ENCODE measurements at places on chromosomes 16 and 17.

- no peak for DNase-seq
Observed at GRCh38 chr17:45895304-45895968, 1.1 kb downstream of the MAPT start.

DNA sequence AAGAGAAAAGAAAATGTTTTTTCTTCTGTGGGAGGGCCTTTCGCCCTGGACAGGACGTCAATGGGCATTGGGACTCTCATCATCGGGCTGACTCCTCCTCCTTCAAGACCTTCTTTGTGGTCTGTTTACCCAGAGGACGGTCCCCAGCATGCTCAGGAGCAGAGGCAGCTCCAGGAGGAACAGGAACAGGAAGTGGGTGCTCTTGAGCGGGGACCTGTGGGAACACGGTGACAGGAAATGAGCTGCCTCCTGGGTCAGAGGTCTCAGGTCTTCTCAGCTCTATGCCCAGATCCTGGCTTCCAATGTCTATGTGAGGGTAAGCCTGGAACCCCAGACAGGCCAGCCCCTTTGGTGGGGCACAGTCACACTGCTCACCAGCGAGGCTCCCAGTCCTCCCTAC, 12.2 kb downstream of the CD300LD start:
- DNase-seq, result no peak

DNA sequence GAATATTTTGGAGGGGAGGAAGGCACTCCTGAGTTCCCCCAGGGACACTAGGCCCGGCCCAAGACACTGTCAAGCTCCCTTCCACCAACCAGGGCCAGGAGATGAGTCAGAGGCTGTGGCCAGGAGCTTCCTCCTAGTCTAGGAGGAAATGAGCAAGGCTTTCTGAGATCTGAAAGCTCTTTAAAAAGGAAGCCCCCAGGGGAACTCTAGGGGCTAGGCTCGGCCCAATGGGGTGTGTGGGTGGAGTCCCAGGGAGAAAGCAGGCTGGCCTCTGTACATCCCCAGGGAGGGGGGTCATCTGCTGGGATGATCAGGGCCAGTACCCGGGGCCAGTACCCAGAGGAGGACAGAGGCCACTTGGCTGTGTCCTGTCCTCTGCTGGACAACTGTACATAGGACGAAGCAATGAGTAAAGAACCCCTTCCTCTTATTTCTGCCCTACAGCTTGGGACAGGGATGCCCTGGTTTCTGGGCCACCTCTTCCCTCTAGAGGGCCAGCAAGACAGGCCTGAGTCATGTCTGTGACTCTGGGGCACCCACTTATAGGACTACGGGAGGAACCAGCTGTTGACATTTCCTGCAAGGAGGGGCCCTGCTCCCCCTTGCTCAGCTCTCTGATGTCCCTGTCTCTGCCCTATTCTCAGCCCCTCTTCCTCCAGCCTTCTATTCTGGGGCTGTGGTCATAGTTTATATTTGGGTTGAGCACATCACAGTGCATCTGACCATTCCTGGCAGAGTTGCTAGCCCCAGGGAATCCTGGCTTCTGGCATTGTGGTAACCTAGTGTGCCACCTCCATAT, 2.7 kb downstream of the FHOD1 start:
- peak; percentile 87 for DNase-seq

DNA sequence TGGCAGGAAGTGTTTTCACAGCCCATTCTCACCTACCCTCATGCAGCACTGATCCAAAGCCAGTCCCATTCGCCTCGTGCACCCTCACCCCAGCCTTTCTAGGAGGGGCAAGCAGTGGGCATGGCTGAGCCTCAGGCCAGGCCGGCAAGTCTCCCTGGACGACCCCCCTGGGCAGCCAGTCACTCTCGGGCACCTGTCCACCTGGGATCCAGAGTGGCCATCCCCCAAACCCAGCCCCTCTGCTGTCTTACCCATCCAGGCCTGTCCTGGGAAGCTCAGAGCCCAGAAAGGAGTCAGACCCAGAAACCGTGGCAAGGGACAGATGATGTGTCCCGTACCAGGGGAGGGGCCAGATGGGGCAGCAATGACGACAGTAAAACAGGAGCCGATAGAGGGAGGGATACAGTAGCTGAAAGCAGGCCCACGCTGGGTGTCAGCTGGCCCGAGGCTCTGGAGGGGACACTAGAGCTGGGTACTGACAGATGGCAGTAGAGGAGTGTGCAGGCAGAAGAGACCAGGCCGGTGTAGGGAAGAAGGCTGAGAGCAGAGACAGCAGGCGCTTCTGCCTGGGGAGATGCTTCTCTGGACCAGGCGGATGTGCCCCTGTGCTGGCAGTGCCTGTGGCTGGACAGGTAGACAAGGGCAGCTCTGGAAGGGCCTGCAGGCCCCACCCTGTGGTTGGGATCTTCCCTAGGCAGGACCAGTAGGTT, 5.8 kb downstream of the CMTM3 start:
- no peak for DNase-seq

GRCh38 chr17:44828919-44829522, 1.1 kb downstream of the GJC1 start:
- no peak for DNase-seq

DNA sequence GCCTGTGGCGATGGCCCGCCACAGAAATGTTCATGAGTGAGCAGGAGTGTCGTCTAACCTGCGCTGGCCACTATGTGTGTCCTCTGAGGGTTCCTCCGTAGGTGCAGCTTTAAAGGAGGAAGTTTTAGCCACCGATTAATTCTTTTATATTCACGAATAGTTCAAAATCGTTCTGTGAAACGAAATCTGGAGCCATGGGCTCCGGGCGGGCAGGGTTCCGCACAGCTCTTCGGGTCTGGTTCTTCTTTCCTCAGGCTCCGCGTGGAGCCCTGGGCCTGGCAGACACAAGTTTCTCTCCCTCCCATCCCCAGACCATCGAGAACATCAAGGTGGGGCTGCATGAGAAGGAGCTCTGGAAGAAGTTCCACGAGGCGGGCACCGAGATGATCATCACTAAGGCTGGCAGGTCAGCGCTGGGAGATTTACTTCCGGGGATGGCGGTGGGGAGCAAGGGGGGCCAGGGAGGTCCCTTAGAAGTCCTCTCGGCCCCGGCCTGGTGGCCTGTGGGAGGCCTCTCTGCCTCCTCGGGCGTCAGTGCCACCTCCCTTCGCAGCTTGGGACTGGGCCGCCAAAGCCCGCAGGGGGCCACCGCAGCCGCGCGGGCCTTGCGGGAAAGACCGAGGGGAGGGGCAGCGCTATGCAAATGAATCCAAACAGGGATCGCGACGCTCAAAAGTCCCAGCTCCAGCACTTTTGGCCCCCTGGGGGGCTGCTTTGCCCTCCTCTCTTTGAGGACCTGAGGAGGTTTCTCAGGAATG, 5.2 kb downstream of the TBX4 start:
- no peak for DNase-seq

- DNase-seq, result no peak
Observed at GRCh38 chr17:74746922-74747321, 1.5 kb upstream of the NHERF1 start.

- DNase-seq, result no peak
Observed at GRCh38 chr16:54178478-54178976, 108.1 kb downstream of the IRX3 start.

GRCh38 chr17:82334622-82335394, 1.2 kb upstream of the SECTM1 start:
- DNase-seq, result no peak

DNA sequence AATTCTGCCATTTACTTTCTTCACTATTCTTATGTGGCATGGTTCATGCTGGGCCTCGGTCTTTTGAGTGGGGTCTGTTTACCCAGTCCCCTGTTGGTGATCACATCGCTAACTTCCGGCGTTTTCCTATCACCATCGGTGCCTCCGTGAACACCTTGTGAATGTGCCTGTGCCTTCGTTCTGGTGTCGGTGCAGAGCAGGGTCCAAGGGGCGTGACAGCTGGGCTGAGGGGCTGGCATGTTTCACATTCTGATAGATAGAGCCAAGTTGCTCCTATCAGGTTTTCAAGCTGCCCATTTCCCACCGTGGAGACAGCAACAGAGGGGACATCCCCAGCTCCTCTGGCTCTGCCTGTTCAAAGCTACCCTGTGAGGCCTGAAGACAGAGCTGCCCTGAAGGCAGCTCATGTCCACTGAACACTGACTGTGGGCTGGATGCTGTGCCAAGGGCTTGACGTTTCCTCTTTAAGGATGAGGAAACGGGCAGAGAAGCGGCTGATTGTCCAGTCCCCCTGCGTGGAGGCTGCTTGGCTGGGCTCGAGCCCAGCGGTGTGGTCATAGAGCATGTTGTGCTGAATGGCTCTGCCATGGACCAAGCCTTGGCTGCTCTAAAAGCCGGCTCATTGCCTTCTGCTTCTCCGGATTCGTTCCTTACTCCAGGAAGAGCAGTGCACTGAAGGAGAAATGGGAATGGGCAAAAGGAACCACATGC, 17.0 kb downstream of the DHODH start:
- no peak for DNase-seq

DNA sequence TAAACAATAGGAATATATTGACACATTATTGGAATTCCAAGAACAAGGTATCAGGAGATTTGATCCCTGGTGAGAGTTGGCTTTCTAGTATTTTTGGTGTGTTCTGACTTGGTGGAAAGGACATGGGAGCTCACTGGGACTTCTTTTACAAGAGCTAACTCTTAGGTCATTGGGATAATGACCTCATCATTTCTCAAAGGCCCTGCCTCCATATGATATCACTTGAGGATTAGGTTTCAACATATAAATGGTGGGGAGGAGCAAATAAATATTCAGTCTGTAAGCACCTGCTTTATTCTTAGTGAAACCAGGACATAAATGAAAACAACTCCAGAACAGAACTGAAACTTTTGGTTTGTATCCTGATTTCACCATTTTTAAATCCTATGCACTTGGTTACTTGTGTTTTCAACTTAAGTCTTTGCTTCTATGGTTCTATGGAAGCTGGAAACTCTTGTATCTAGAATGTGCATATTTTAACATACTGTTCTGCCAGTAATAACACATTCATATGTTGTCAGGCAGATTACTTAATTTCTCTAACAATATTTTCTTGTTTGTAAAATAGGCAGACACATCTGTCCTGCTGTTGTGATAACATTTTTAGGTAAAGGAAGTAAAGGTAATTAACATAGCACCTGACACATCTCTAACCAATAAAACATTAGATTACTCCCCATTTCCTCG, 1527.7 kb upstream of the CDH8 start:
- no peak for DNase-seq

GRCh38 chr16:54928411-54929089, 2.1 kb upstream of the IRX5 start:
- DNase-seq, result no peak

- DNase-seq, result no peak
Observed at GRCh38 chr16:89593841-89594240, 18.3 kb downstream of the CPNE7 start.

- no peak for DNase-seq
Observed at GRCh38 chr17:77222356-77222755, 81.6 kb downstream of the SEC14L1 start.

DNA sequence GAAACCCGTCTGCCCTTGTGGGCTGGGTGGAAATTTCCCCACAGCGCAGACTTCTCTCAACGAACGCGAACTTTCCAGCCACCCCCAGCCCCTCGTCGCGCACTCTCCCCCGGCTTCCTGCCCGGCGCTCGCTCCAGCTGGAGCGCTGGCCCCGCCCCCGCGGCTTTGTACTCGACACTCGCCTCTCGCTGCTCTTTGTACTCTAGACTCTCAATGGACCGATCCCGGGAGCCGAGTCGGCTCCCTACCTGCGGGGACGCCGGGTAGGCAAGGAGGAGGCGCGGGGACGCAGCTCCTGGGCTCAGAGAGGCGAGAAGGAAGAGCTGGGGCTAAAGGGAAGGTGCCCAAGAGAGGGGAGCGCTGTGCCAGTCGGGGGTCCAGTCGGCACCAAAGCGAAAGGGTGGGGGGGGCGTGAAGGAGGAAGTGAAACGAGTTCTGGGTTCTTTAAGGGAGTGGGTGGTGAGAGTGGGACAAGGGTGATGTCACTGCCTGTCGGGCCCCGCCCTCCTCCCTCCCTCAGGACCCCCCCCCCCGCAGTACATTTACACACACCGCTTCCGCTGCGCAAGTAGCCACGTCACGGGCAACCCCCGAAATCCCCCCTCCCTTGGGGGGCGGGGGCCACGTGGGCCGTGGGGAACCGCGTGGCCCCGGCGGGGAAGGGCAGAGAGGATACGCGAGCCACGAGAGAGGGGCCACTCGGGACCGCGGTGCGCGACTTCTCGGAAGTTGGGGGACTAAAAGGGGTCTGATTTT, 9.7 kb downstream of the KDM6B start:
- peak; percentile 87 for DNase-seq

DNA sequence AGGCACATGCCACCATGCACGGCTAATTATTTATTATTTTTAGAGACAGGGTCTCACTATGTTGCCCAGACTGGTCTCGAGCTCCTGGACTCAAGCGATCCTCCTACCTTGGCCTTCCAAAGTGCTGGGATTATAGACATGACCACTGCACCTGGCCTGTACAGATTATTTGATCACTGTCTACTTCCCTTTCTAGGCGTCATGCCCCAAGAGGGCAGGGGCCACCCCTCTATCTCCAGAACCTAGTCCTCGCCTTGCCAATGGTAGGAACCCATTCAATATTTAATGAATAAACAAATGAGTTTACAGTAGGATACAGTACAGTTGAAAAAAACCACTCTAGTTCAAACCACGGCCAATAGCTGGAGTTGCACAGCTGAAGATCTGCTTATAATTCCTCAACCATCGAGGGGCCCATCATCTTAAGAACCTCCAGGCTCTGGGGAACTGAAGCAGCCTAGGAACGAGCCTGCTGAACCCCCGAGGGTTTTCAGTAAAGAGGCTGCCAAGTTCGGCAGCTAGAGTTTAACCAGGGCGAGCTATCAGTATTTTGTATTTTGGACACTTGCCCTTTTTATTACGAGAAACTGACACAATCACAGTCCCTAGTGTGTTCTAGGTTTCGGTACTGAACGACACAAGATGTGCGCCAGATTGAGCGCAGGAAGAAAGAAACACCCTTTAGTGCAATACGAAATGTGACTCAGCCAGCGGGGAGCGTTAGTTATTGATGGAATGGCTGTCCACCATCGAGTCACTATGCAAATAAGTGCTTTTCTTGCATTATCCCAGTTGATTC, 14.6 kb downstream of the ADCY9 start:
- DNase-seq, result no peak

- peak; percentile 61 for DNase-seq
Observed at GRCh38 chr16:30984669-30985400, at the start of gene HSD3B7. HSD3B7 (plus strand) TSS chr16:30985207; CDS start chr16:30985659, 452 bp downstream.

GRCh38 chr17:9557857-9558256, 17.8 kb downstream of the STX8 start:
- DNase-seq, result no peak

- DNase-seq, result peak; percentile 80
Observed at GRCh38 chr17:31371511-31372097, 19.9 kb upstream of the RAB11FIP4 start.

GRCh38 chr16:66751992-66752322, 548 bp upstream of the DYNC1LI2 start:
- DNase-seq, result no peak

GRCh38 chr16:12341966-12342365, 365.4 kb downstream of the SNX29 start:
- no peak for DNase-seq

Data from brain microvascular endothelial cell (primary cell).